Stimulated activated CD4-positive, alpha-beta T cell treated with anti-CD3 and anti-CD28 coated beads, Interleukin-1b, Interleukin-23, amount 100 ng/mL, for 1 hour (primary cell): ENCODE measurements at places on chromosomes 3 and 15.

GRCh38 chr15:54307252-54307902 is 329.1 kb downstream of the UNC13C start:
- DNase-seq = no peak

DNA sequence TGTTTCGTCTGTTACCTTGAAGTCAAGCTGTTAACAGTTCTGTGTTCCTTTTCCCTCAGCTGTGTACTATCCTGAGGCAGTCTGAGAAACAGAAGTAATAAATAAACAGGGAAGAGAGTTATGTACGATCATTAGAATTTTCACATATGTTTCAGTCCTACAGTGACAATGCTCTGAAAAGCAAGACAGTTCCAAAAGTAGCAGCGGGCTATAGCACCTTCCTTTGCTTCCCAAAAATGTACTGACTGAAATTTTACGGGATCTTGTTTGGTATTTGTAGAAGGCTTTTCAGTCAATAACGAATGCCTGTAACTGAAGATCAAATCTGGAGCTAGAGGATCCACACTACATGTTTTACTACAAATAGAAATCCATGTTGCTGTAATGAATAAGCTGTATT is 428.1 kb downstream of the PYDC2 start:
- DNase-seq = no peak

GRCh38 chr3:26622621-26623418 is at the start of gene LRRC3B:
Gene LRRC3B, plus strand, starts transcription at chr3:26622772. Its CDS starts 86,901 bp downstream, at chr3:26709673.
- DNase-seq = no peak

DNA sequence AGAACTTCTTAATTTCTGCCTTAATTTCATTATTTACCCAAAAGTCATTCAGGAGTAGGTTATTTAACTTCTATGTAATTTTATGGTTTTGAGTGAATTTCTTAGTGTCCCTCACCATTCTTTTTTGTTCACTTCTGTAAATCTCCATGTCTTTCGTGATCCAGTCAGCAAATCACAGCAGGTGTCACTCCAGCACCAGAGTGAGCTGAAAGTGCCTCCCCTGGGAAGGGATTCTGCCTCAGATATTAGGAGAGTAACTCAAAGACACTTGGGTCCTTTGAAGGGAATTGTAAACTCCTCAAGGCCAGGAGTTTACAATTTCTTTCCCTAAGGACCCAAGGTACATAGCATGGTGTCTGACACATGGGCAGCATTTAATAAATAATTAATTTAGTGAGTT is 207.6 kb upstream of the AZI2 start:
- no peak for DNase-seq

DNA sequence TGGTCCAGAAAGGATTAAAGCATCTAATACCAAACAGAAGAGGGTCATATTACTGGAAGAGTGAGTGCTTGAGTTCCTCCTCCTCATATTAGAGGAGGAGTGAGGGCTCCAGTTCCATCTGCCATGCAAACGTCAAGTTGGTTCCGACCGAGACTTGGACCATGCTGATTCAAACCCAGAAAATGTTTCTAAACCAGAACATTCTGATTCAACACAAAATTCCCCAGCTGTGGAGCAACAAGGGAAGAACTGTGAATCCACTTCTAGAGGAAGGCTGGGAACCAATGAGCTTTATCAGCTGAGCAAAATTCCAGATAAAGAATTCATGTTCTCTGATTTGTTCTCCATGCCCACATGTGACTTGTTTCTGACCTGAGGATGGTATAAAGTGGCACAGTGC is 135.6 kb upstream of the WNT5A start:
- no peak for DNase-seq

DNA sequence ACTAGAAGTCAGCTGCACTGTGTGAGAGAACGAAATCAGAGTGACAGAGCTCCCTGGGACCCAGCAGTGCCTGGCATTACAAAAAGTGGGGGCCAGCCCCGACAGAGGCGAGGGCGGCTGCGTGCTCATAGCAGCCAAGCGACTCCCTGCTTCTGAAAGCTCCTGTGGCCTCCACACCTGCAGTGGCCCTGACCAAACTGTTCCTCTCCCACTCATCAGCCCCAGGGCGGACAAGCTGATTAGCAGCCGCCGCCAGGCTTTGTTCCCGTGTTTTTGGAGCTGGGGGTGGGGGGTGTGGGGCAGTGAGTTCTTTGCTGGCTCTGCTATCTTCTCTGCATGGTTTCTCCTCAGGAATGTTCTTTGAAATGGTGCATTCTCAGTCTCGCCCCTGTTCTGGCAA is 58.1 kb downstream of the DGKG start:
- no peak for DNase-seq

DNA sequence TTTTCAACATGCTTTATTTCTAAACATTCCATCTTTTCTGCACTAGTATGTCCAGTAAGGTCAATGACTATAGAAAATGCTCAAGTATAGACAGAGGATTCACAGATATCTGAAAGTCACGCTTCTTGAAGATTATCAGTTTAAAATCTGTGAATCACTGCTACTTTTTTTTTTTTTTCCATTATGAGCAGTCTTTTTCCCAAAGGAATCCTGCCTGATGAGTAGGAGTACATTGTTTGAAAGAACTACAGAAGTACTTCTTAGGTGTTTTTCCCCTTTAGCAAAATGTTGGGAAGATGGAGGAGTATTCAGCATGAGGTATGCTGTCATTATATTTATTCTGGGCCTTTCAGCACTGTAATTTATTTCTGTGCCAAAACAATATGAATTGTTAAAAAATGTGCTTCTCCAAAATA is 266.2 kb downstream of the NLGN1 start:
- no peak for DNase-seq

GRCh38 chr3:169295912-169296570 is 367.5 kb downstream of the MECOM start:
- DNase-seq = no peak

DNA sequence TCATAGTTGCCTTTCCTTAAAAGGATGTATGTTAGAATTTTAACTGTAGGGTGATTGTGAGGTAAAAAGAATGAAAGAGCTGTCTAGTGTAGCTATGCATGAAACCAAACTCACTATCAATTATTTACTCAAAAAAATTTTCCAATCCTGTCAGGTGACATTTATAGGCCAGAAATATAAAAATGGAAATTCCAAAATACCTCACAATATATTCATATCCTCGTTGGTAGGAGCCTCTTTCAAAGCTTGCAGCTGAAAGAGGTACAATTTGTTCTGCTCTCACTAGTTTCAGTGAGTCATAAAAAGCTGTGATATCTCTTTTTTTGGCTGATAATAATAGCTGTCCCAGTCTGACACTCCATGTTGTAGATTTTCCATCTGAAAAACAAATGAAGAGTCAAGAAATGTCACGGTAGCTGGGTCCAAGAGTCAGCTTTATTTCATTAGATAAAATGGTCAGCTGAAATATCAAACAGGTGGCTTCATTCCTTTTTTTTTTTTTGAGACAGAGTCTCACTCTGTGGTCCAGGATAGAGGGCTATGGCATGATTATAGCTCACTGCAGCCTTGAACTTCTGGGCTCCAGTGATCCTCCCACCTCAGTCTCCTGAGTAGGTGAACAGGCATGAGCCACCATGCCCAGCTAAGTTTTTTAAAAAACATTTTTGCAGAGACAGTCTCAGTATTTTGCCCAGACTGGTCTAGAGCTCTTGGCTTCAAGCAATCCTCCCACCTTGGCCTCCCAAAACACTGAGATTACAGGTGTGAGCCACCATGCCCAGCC is 50.8 kb upstream of the XRN1 start:
- no peak for DNase-seq

DNA sequence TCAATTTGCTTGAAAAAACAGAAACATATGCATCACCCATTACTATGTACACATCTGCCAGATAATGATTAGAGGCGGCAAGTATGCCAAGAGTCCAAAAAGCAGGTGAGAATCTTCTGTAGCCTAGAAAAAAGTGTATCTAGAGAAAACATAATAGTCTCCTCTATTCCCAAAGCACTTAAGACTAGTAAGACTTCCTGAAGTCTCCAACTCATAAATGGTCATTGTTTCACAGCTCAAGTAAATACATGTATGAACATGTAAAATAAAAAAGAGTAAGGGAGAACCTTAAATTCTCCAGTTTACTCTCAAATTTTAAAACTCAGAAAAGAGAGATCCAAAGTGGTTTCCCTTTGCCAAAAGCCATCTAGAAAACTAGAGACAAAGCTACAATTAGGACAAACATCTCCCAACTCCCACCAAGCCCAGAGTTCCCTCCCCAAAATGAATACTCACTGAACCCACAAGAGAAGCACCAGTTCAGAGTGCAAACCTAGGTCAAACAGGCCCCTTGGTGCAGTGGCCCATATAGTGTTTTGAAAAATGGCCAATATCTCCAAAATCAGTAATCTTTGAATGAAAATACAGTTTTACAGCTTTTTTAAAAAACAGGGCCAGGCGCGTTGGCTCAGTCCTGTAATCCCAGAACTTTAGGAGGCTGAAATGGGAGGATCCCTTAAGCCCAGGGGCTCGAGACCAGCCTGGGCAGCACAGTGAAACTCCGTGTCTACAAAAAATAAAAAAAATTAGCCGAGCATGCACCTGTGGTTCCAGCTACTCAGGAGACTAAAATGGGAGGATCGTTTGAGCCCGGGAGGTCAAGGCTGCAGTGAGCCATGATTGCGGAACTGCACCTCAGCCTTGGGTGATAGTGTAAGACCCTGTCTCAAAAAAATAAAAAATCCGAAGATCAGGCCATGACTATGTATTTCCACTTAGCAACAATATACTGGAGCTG is 11.0 kb upstream of the MAP4 start:
- no peak for DNase-seq

DNA sequence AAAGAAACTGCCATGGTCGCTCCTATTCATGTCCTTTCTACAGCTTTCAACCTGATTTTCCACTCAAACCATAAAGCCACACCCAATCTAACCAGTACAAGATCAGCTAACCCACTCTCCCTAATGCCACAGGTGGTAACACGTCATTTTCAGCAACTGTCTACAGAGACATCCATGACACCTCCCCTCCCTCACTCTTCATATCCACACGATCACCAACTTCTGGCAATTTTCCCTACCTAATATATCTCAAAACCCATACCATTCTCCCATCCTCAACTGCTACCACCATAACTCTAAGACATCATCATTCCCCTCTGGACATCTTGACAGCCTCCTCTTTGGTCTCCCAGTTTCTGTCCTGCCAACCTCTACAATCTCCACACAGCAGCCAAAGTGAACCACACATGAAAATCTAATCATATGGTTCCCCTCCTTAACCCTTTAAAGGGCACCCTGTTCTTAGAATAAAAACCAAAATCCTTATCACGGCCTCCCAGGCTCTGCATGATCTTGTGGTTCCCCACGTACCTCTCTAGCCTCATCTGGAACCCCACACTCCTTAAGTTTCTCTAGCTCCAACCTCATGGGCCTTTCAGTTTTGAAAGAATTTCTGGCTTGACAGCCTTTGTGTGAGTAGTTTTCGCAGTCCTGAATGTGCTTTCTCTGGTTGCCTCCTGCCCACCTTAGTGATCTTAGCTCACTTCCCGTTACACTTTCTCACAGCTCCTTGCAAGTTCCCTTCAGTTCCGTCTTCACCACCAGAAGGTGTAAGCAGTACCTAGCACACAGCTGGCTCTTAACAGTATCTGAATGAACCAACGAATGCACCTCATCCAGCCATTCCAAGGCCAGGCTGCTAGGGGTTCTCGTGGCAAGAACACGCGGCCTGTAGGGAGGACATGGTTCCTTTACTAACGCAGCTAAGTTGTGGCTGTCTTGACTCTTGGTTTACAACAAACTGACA is 33.4 kb downstream of the SPINK8 start:
- DNase-seq = no peak

DNA sequence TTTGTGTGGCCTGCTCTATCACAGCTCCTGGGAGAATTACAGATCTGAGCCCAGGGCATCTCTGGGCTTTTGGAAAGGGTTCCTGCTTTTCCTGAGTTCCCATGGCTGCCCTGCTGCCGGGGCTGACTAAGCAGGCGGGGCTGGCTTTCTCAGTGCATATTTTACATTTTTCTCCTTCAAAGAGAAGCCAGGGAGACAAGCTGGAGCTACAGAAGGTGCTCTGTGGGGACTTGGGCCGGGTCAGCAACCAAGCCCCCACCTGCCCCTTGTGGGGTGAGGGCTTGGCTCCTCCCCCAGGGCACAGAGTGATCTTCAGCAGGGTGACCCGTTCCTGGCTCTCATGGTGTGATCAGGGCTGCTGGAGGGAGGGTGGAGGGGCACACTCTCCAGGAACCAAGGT is 17.4 kb downstream of the ABTB1 start:
- no peak for DNase-seq

DNA sequence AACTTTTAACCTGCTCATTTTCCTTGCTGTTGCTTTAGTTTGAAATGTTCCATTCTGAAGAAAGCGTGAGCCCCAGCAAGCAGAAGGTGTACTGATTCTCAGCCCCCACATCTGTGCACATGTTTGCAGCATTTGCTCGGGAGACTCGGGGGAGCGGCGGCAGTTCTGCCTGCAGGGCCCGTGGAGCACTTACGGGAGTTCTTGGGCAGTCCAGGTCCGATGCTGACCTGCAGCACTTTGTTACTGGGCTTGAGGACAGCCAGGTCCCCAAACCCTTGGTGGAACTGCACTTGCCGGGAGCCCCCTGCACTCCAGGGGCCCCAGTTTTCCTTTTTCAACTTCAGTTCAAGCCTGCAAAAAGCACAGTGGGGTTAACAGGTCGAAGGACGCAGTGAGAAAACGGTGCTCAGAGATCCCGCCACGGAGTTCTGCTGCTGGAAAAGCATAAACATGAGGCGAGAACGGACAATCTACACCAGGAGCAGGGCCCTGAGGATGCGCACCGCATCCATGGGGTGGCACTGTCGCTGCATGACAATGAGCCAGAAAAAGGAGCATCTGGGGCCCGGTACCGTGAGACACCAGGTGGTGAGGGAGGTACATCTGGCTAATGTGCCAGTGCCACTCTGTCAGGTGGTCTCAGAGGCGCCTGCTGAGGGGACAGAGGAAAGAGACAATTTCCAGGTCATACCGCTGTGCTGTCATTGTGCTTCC is 45.6 kb upstream of the LDHAL6B start:
- DNase-seq = no peak
